ENCODE measurements at places on chromosomes 2 and 18. TPM values are rescaled to one million over a fixed set of nuclear protein-coding genes. Genes with fewer than 3 reads are reported as not detected.

RPRM gene
- 0.40 TPM for total RNA-seq

DNA sequence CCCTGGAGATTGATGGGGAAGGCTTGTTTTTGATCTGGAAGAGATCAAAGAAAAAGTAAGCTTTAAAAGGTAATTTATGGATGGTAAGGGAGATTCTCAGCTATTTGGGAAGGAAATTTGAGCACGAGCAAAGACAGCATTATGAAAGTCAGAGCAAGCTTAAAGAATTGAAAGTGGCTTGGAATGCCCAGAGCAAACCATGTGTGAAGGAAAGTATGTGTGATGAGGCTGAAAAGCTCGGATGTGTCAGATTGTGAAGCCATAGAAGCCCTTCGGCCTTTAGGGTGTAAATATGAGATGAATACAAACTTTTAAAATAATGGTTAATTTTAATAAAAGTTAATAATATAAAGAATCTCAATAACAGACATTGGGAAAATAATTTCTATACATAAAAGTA is 377.4 kb upstream of the DSEL start:
- no peak for DNase-seq

- no peak for DNase-seq
These were observed 12.4 kb upstream of the INO80C start for GRCh38 chr18:35510076-35510651.

SOWAHC gene
- 7.1 TPM for total RNA-seq

- DNase-seq: no peak
These were observed 15.4 kb upstream of the DGKD start for GRCh38 chr2:233338812-233339368.

- DNase-seq: no peak
These were observed 3.1 kb downstream of the NEU4 start for GRCh38 chr2:241811952-241812729.

DNA sequence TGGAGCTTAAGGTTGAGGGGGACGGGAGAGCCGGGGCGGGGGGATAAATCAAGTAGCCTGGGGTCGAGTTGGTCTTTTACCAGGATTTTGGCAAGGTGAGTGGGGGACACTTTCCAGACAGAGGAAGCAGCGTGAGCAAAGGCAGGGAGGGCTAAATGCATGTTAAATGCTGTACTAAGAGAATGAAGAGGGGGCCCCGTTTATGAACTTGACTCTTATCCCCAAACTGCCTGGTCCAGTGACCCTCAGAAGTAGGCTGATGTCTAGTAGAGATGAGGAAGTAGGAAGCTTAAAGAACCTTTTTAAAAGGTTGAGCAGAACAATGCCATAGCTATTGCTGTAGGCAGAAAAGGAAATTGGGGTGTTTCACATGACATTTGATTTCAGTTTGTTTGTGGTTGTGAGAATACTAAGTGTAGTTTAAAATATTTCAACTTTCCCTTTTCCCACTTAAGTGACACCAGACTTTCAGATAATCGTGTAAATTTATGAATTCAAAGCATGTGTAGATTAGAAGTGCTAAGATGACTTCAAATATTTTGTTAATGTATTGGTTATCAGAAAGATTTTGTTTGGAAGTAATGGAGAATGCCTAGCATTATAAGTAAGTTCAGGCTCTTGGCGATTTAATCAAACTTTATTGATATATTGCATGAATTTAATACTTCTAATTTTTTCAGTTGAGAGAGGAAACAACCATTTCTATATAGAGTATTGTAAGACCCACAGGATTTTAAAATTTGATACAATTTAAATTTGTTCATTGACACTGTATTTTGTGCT is 1.8 kb downstream of the REL start:
- DNase-seq: peak; percentile 6

DNA sequence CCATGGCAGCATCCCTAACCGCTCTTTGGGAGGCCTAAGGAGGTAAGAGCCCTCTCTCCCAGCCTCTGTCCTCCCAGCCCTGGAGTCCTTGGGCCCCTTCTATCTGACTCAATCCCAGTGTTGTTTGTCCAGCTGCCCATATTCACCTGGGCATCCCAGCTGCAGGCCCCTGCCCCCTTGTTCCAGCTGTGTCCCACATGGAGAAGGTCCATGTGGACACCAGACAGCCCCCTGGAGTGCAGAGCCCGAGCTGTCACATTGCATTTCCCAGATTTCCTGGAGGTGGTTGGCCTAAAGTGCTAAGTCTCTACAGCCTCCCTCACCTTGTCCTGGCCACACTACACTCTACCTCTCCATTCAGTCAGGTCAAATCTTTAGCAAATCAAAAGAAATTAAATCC is 42.5 kb downstream of the PSD4 start:
- DNase-seq: no peak

DNA sequence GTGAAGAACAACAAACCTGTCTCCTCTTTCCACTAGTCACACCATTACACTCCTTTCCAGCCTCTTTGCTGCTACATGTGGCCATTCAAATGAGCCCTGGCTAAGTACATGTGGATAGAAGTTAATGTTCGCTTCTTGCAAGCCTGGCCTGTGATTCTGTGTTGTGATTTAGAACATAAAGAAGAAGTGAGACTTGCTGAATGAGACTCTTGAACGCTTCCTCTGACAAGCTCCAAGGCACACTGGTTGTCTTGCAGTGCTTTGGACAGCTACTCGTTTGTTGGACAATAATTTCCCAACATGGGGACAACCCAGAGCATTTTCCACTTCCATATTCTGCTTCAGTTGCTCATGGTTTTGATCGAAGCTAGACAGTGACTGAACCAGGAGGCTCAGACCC is 57.3 kb downstream of the CCDC74A start:
- no peak for DNase-seq

CHRND gene
- not detected for total RNA-seq

GRCh38 chr2:148926291-148926961 is 51.4 kb downstream of the KIF5C start:
- peak; percentile 52 for DNase-seq

GPD2 gene
- 36.9 TPM for total RNA-seq

GRCh38 chr2:196798980-196799379 is 503 bp downstream of the GTF3C3 start:
- DNase-seq: no peak

- DNase-seq: no peak
These were observed 30.1 kb upstream of the CCL20 start for GRCh38 chr2:227783404-227784138.

ALKAL2 gene
- 1.8 TPM for total RNA-seq

TLX2 gene
- total RNA-seq: not detected

DNA sequence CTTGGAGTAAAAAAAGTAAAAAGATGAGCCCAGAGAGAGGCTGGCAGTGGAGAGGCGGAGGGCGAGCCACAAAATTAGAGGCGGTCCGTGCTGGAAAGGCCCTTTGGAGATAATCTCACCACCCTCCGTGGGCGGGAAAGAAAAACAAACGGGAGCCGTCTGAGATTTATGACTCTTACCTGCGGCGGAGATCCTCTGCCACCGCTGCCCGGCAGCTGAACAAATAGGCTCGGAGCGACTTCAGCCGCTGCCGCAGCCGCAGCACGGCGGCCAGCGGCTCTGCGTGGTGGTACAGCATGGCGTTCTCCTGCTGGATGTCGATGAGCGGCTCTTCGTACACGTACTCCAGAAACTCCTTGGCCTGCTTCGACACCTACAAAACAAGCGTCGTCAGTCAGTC is 94.6 kb downstream of the PLEKHM3 start:
- DNase-seq: no peak

All from Daoy (cell line).